Activated T-cell treated with anti-CD3 and anti-CD28 coated beads for 48 hours (primary cell): ENCODE measurements at places on chromosomes 5 and 9.
A peak's percentile ranks its signal among the peaks of the same experiment; 100 is the strongest.

DNA sequence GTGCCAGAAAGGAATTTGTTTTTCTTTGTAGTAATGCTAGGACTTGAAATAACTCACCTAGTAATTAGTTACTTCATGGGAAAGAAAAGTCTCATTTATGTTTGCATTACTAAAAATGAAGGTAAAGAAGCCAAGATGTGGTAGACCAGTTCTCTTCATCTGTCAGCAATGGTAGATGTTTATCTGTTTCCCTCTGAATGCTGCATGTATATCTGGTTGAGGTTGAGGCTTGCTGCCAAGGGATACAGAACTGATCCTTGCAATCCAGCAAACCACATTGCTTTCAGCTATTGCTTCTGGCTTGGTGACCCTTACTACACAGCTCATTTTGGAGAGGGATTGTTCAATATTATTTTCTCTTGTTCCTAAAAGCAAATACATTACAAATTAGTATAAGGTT is 73.6 kb downstream of the ZNF474 start:
- no peak for DNase-seq

DNA sequence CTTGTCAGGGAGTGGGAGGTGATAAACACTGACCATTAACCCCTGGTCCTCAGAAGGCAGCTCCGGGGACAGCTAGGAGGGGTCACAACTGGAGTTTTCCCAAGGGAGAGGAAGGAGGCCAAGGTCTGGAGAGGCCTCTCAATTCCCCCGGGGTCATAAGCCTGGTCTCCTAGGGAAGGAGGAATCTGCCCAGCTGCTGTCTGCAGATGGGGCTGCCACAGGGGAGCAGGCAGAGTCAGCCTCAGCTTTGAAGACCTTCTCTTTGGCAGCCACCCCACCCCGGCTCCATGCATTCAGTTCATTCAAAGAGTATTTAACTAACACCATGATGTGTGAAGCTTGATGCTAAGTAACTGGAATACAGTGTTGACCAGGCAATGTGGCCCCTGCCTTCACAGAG is 74.6 kb upstream of the HSPA9 start:
- DNase-seq = no peak

- no peak for DNase-seq
Observed at GRCh38 chr5:42553461-42553860, 130.2 kb downstream of the GHR start.

- no peak for DNase-seq
Observed at GRCh38 chr9:98295824-98296223, 40.4 kb upstream of the TBC1D2 start.

DNA sequence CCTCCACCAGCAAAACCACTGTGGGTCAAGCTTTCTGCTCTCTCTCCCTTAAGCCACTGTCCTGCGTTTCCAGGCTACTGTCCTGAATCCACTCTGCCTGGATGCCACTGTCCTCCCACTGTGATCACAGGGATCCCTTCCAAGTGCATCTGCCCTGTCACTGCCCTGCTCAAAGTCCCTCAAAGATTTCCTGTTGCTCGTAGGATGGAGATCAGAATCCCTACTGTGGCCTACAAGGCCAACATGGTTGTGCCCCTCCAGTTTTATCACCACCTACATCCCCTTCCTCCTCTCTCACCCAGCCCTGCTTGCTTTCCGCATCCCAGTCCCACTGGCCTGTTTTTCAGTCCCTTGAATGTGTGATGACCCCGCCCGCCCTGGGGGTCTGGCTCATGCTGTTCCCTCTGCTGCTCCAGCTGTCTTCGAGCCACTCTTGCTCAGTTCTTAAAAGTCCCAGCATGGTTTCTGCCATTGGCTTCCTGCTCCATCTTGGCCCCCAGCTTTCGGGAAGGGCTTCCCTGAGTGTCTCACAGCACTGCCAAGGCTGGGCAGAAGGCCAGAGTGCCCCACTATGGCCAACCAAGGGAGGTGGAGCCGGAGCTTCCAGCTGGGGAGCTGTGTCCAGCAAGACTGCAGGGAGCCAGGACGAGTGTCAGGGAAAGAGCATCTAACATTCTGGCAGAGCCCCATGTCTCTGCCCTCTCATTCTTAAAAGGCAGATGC is 12.9 kb upstream of the FRRS1L start:
- DNase-seq = no peak

DNA sequence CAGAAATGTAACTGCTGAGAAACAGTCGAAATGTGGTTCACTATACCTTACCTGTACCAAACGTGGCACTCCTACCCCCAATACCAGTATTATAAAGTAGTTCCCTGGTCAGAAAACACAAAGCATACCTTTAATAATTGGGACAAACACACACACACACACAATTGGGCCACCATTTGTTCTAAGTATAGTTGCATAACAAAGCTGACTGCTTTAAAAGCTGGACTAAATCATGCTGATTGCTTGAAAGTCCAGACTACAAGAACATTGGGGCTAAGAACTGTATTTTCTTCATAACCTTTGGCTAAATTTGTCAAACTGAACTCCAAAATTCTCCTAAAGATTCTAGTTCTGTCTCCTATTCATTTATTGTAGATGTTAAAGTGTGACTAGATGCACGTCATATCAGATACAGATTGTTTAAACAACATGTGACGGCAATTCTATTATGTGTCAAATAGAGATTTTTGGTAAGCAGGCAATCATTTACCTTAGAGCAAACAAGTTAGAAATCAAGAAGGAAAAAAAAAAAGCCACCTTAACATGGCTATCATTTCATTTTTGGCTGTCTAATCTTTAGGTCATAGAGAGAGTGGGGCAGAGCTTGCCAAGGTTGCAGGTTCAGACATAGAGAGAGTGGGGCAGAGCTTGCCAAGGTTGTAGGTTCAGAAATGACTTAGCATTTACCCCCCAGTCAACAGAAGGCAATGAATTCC is 265.1 kb downstream of the ARL15 start:
- no peak for DNase-seq

- DNase-seq = peak; percentile 1
Observed at GRCh38 chr9:8857068-8857925, 1057.7 kb upstream of the DMAC1 start.

GRCh38 chr5:131109540-131110255 is 55.4 kb downstream of the HINT1 start:
- DNase-seq = peak; percentile 2

DNA sequence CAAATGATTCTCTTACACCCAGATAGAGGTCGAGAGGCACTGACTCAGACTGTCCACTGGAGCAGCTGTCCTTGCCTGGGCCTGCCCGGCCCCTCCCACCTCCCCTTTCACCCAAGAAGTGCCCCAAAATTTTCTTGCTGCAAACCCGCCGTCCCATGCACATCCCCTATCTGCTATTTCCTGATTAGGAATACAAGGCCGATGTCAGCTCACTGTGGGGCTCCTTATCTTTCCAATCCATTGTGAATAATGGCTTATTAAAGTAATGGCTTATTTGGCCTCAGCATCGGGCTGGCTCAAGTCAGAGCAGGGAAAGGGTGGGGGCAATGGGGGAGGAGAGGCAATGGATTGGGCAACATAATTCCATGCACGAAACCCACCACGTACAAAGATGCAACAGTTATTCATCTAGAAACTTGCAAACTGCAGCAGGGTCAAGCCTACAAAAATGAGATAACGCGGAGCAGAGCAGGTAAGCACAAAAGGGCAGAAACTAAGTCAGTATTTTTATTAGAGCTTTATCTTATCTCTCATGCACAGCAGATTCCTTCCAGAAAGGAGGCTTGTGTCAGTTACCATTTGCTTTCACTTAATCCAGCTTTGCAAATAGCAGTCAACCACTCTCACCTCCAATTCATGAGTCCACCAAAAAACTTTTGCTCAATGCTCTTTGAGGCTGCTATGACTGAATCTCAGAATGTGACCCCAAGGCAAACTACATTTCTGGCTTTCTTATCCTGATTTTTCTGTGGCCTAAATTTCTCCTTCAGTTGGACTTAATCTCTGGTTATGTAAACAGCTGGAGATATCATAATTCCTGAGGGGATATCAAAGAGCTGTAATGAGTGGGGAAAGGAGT is 138.2 kb upstream of the OSMR start:
- no peak for DNase-seq
